ENCODE measurements at places on chromosomes 4 and X. TPM values are rescaled to one million over a fixed set of nuclear protein-coding genes. Genes with fewer than 3 reads are reported as not detected.

The TMEM144 gene
- polyA plus RNA-seq, result 5.9 TPM

The CT45A10 gene
- 14.7 TPM for polyA plus RNA-seq

The TAF1 gene
- 66.8 TPM for polyA plus RNA-seq

The BEX1 gene
- polyA plus RNA-seq, result 14.8 TPM

The FNIP2 gene
- polyA plus RNA-seq, result 33.0 TPM

DNA sequence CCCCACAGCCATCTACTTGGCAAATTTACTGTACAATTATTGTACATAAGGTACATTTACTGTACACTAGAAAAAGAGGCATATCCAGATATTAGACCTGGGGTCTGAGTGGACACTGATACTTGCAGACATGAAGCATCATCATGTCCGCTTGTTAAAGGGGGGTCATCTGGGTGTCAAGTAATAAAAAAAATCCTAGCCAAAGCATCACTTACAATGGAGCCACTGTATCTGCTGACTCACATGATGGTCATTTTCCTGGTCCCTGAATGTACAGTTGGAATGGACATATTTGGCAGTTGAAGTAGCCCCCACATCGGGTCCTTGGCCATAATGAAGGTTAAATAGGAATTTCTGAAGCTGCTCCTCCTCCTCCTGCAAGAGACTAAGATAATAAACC lies 228.8 kb downstream of the THOC2 start:
- DNase-seq, result no peak

DNA sequence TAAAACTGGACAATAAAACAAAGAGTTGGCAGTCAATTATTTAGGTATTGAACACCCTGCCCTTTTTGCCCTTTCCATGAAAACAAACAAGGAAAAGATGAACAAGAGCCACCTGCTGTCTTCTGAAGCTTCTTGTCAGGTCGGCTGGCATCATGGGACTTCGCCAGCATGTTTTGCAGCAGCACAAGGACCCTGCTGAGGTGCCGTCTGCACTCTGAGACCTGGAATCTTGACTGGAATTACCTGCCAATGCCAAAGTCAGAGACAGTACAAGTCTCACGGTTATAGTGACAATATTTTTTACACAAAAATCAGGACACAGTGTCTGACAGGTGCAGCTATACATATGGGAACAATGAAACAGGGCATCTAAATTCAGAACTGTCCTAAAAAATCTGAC lies 284.5 kb downstream of the GASK1B start:
- DNase-seq, result no peak

- peak; percentile 29 for DNase-seq
Observed at GRCh38 chr4:102263024-102263787, 82.1 kb downstream of the SLC39A8 start.

GRCh38 chrX:74251006-74251930 lies 52.7 kb upstream of the ZCCHC13 start:
- DNase-seq, result no peak

DNA sequence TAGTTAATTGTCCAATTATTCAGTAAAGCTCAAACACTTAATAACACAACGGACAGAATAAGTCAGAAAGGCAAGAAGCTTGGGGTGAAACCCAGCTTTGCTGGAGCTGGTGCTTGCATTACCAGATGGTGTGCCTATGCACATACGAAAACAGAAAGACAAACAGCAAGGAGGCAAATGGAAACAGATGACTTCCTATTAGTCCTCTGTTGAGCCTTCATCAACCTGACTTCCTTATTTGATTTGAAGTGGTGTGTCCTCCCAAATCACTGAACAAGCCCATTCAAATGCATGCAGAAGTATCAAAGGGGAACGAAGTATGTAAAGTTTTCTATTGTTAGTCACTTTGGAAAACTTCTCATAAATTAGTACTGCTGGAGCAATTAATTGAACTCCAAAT lies 166.2 kb downstream of the ATP10D start:
- no peak for DNase-seq

GRCh38 chr4:74962584-74962983 lies 29.7 kb downstream of the PARM1 start:
- DNase-seq, result no peak

DNA sequence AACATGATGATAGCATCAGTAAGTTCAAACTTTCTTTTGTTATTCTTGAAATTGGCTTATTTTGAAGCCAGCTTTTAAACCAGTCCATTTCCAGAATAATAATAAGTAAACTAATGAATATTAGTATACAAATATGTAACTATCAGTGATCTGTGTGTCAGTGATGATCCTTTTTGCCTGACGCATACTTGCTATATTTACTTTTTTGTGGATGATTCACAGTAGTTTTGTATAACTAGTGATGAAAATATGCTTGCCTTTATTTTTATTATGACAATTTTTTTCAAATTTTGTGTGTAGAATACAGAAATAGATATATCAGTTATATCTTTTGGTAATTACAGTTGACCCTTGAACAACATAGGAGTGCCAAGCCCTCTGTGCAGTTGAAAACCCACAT lies 49.5 kb downstream of the USP53 start:
- no peak for DNase-seq

All from right lung (tissue), 10 donors.